ENCODE measurements at places on chromosomes 7 and 10.

- no peak for DNase-seq
Measured at GRCh38 chr7:137933270-137934017, 68.4 kb downstream of the CREB3L2 start.

GRCh38 chr7:12567015-12567414 lies 3.5 kb upstream of the SCIN start:
- DNase-seq: no peak

- no peak for DNase-seq
Measured at GRCh38 chr7:98137826-98138151, 31.1 kb downstream of the LMTK2 start.

DNA sequence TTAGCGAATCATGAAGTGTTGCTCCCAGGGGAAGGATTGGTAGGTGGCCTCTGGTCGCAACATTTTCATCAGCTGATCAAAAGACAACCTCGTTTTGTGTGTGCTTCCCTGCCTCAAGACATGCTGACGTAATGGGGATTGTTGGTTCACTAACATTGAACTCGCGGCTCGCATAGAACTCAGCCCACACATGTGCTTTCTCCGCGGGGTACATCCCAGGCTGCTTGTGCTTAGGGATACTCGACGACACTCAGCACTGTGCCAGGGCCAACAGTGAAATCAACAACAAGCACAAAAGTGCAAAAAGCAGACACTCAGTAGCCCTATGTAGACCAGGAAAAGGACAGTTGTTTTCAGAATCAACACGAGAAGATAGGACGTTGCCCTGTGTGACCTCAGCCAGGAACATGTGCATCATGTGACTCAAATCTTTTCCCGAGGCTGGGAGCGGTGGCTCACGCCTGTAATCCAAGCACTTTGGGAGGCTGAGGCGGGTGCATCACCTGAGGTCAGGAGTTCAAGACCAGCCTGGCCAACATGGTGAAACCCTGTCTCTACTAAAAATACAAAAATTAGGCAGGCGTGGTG lies 20.8 kb downstream of the WIPI2 start:
- DNase-seq: no peak

DNA sequence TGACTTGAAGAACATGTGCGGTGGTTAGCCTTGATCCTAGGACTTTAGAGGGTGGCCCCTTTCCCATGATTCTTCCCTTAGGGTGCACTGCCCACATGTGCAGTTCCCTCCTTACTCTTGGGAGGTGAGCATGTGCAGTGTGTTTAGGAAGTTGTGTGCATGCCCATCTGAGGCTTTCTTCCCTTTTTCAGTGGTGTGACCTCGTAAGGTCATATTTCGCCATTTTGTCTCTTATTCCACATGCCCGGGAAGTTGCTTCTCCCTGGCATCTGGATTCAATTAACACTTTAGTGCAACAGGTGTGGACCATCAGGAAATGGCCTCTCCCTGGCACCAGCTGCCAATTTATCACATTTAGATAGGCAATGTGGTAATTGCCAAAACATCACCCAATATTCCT lies 380.6 kb upstream of the VSTM2A start:
- DNase-seq: no peak

GRCh38 chr7:150367677-150368095 lies 936 bp upstream of the REPIN1 start:
- DNase-seq: no peak

DNA sequence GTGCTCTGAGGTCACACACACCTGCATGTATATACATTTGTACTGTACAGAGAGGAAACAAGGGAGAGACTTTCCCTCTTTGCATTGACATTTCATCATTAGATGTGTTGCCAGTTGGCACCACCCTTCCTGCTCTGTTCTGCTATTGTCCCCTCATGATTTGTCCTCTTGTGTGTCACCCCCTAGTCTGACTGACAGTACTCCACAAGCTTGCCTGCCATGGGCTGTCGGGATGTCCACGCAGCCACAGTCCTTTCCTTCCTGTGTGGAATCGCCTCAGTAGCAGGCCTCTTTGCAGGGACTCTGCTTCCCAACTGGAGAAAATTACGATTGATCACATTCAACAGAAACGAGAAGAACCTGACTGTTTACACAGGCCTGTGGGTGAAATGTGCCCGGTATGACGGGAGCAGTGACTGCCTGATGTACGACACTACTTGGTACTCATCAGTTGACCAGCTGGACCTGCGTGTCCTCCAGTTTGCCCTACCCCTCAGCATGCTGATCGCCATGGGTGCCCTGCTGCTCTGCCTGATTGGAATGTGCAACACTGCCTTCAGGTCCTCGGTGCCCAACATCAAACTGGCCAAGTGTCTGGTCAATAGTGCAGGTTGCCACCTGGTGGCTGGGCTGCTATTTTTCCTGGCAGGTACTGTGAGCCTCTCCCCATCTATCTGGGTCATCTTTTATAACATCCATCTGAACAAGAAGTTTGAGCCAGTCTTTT lies 9.4 kb downstream of the CLDN12 start:
- no peak for DNase-seq

DNA sequence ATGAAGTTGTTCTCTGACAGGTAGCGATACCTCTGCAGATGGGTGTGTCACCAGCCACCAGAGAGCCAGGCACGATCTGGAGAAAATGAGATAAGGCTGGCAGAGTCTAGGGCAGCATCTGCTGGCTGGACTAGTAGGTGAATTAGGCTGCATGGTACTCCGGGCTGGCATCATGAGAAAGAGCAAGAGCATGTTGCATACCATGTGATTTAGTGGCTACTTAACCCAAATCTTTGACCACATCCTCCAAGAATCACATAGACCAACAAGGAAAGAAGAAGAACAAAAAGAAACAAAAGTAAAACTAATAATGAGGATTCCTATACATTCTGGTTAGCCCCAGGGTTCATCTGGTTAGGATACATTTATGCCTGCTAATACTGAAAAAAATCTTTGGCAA lies 23.4 kb upstream of the FAM170B start:
- DNase-seq: no peak

DNA sequence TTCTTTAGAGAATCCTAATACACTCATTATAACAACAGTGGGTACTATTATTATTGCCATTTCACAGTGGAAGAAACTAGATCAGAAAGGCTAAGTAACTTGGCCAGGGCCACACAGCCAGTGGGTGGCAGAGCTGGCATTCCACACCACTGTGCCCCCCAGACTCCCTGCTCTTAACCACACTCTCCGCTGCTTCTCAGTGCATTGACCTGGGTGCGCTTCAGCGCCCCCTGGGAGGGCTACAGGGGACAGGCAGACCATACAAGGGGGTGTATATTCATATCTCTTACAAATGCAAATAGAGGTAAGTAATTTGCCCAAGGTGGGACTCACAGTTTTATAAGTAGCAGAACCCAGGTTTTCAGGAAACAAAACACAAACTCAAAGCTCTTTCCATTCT lies 77.0 kb upstream of the NMT2 start:
- DNase-seq: no peak

DNA sequence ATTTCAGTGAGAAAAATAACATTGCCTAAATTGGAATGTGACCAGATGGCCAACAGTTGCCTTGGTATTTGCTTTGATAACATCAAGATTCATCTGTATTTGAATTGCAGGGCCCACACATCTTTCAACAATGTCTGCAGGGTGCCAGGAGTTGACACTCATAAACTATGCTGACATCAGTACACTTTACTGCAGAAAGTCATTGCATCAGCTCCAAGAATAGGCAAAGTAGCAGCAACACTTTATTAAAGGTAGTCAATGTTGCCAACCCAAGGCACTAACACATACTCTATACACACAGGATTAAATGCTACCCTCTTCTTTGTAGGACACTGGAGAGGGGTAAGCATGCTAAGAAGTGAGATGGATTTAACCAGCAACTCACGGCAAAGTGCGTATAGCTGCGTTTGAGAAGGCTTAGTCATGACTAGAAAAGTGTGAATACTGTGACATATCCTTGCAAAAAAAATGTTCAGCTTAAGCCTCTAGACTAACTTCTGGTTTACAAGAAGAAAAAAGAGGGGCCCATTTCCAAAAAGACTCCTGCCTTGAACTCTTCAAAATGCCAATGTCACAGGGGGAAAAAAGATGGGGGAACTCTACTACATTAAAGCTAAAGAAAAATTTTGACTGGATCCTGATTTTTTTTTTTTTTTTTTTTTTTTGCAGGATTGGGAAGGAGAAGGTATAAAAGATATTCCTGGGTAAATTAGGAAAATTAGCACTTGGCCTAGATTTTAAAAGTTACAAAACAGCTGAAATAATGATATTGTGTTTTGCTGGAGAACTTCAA lies 2.2 kb downstream of the BBIP1 start:
- DNase-seq: no peak

GRCh38 chr10:108765794-108766193 lies 1157.5 kb downstream of the XPNPEP1 start:
- no peak for DNase-seq

- no peak for DNase-seq
Measured at GRCh38 chr10:29239569-29240472, 49.0 kb upstream of the LYZL1 start.

DNA sequence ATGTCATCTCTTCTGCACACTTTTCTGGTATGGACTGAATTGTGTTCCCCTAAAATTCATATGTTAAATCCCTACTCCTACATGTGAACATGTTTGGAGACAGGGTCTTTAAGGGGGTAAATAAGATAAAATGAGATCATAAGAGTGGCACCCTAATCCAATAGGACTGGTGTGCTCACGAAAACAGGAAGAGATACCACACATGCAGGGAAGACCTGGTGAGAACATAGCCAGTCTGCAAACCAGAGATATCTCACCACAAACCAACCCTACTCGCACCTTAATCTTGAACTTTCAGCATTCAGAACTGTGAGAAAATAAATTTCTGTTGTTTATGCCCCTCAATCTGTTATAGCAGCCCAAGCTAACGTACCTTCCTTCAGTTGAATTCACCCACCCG lies 51.8 kb downstream of the VWDE start:
- DNase-seq: no peak

DNA sequence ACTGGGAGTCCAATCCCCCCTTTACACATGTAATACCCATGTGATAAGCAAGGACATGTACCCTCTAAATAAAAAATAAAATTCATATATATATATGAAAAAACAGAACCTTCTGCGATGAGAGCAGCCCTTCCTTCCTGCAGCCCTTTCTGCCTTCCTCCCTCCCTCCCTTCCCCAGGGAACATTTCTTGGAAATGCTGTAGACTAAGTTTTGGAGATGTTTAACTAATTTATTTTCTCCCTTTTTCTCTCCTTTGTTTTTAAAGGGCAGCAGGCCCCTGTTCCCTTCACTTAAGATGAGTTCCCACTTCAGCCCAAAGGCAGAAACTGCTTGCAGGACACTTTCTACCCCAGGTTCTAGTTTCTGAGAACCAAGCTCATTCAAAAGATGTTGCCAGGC lies 179.2 kb downstream of the FRMD4A start:
- DNase-seq: no peak
